ENCODE measurements at places on chromosomes 16 and 17.

DNA sequence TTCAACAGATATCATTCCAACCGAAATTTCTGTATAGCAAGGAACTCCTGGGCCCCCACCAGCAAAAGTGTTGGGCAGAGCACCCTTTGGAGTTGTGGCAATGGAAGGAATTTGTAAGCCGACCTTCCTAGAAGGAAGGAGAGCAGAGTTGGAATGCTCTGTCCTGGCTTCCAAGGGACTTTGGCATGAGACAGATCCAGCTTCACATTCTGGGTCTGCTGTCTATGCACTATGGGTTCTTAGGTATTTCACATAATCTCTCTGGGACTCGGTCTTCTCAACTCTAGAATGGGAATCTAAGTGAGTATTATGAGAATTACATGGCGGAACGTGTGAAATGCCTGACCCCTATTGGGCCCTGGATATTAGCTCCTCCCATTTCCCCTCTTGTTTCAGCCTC, 63.2 kb upstream of the MARCHF10 start:
- no peak for DNase-seq

DNA sequence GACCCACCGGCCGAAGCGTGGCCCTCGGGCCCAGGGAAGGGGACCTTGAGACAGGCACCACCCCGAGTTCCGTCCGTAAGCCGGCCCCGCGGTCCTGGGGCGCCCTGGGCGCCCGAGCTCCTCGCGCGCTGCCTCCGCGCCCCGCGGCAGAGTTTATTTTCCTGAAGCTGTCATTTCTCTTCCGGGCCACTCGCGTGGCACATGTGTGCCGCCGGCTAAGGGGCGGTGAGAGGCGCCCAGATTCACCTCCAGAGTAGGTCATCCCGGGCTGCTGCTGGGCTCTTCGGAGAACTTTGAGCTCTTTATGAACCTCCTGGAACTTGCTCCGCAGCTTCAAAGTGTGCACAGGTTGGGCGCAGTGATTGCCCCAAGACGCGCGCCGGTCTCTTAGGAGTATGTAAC, 489 bp downstream of the ZC3H18 start:
- DNase-seq = no peak

DNA sequence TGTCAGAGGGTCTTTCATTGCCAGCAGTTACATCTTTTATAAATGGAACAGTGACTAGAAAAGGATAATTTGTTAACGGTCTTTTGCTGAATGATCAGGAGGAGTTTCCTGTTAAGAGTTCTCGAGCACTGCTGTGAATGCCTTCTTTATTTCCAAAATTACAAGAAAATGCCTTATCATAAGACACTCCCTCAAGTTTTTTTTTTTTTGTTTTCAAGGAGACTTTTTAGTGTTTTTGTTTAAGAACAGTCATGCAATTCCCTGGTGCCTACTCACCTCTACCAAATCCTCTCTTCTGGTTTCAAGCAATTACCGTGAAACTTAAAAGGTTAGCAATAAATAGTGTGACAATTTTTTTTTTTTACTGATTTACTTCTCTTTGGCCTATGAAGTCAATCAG, 19.0 kb upstream of the VWA3A start:
- DNase-seq = no peak

DNA sequence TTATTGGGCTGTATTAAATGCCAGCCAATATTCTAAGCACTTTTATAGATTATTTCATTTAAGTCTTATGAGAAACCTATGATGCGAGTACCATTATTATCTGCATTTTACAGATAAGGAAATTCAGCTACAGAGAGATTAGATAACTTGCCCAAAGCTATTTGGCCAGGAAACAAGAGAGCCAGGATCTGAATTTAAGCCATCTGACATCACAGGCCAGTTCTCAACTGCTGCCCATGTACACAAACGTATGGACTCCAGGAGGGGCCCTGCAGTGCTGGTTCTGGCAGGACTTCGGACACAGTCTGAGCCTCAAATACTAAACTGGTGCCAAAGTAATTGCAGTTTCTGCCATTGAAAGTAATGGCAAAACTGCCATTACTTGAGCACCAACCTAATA, 40.2 kb downstream of the CPPED1 start:
- no peak for DNase-seq

- DNase-seq = no peak
Observed at GRCh38 chr17:50620858-50621257, 13.8 kb upstream of the ABCC3 start.

GRCh38 chr17:48177816-48178215, 70.2 kb downstream of the SNX11 start:
- DNase-seq = no peak

DNA sequence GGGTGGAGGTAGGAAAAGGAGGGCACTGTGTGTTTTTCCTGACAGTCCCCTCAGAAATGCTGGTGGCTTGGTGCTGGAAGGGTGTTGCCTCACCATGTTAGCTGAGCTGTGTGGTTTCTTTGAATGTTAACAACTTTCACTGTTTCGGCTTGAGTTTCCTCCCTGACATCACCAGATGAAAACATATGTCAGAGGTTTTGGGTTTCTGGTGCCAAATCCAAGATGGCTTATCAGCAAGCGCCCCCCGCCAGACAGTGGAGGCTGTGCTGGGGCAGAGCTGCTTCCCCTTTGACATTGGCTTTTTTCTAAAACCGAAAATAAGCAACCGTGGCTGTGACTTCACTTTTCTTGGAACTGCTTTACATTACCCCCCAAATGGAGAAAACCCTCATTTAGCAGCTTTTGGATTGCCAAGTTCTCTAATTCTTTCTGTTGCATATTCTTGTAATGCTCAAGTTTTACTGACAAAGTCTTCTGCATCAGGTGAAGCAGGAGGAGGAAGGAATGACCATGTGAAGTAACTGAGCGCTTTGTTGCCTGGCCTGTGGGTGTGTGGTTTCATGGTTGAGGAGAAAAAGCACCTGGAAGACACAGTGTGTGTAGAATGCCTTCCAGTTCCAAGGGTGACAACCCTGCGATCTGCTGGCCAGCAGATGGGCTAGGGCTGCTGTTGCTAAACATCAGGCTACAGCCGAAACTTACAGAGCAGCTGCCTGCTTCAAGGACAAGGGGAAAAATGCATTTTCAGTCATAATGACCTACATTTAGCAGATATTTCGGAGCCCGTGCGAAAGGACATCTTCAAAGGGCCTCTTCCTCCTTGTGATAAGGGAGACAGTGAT, 9.7 kb downstream of the RMI2 start:
- DNase-seq = peak; percentile 26

DNA sequence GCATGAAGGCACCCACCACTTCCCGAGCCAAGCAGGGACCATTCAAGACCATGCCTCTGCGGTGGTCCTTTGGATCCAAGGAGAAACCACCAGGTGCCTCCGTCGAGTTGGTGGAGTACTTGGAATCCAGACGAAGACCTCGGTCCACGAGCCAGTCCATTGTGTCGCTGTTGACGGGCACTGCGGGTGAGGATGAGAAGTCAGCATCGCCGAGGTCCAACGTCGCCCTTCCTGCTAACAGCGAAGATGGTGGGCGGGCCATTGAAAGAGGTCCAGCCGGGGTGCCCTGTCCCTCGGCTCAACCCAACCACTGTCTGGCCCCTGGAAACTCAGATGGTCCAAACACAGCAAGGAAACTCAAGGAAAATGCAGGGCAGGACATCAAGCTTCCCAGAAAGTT, 63.4 kb downstream of the DHRS7C start:
- DNase-seq = no peak

All from stimulated activated CD4-positive, alpha-beta T cell treated with anti-CD3 and anti-CD28 coated beads, Interleukin-1b, Interleukin-23, amount 100 ng/mL, for 1 hour (primary cell).